ENCODE measurements at places on chromosomes 2 and 18.

DNA sequence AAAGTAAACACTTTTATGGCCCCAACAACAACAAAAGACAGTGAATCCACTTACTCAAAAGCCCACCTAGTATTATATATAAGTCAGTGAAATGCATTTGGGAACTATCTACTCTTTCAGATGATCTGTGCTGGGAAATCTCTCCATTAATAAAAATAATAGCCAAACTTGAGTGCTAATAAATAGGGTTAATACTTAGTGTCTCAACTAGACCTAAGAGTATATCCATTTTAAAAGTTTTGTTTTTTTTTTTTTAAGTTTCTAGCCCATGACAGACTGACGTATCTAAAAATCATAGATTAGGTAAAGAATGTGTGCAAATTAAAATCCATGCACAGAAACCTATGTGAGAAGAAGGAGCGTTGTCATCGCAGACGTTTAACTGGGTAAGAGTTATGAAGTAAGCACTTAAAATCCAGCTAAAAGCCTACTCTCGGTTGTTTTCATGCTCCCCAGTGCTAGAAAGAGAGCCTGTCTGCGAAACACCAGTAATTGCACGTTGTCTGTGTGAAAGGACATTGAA is 83.4 kb upstream of the PELI1 start:
- DNase-seq: no peak

GRCh38 chr18:25169701-25170100 is 182.3 kb downstream of the ZNF521 start:
- no peak for DNase-seq

- no peak for DNase-seq
These were observed 581.0 kb downstream of the ARHGAP15 start for GRCh38 chr2:143710196-143710595.

DNA sequence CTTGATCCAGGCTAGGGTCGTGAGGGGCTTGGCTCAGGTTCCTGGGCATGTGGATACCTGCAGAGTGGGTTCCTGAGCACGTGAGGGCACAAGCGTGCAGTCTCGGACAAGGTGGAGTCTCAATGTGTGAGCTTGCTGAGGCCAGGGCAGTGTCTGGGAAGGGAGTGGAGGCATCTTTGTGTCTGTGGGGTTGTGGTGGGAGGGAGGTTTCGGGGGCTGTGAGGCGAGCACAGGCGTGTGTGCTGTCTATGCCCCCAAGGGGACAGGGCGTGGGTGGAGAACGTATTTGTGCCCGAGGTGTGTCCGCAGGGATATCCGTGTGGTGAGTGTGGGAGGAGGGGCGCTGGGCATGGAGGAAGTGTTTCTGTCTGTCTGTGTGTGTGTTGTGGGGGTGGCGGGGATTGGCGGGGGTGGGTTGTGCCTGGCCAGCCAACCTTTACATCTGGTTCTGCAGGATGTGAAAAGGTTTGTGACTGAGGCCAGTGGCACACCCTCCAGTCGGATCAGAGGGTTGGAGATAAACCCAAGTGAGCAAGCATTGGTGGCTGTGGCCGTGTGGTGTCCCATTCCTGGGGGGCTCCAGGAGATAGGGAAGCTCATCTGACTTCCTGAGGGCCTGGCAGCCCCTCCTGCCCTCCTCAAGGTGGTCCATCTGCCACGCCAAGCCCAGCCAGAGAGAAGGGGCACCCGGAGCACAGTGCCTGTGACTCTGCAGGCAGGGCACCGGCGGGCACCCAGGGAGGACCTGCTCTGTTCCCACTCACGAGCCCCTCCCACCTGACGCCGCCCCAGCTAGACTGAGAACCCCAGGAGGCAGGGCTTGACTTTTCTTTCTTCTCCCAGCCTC is 57.1 kb downstream of the ZFP36L2 start:
- DNase-seq: no peak

DNA sequence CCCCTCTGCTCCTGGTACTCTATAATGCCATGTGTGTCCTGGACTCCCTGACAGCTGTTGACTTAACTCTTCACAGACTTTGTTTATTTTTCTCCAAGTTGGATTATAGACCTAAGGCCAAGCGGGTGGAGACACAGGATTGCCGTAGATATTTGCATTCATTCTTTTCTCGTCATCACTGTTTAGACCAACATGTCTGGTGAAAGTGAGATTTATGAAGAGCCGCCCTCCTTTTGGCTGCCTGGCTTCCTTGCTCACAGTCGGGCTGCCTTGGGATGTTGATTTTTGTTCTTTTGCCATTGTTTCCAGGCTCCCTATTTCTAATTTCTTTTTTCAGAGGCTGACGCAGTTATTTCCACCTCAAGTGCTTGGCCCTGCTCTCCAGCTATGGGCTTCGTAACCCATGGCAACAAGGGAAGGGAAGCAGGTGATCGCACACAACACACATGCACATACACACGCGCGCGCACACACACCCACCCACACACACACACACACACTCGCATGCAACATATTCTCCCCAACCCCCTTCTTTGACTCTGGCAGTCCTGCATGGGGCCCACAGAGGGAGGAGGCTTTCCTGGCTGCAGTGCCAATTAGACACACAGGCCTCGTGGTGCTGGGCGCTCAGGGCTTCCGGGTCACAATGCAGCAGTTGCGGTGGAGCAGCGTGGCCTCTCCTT is 296.5 kb downstream of the MTX2 start:
- peak; percentile 85 for DNase-seq

DNA sequence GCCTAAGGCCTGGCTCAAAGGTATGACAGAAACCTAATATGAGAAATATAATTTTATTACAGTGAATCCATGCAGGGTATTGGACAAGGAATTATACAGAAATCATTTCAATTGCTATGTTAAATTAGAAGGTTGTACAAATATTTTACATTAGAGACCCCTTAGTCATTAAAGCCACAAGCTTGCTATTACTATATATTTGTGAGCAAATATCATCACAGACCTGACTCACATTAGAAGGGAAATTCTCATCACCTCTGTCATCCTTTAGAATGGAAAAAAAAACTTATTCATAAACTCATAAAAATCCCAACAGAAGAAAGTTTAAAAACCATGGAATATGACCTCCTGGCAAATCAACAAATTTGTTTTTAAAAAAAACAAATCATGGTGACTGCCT is 277.9 kb downstream of the DCC start:
- no peak for DNase-seq

DNA sequence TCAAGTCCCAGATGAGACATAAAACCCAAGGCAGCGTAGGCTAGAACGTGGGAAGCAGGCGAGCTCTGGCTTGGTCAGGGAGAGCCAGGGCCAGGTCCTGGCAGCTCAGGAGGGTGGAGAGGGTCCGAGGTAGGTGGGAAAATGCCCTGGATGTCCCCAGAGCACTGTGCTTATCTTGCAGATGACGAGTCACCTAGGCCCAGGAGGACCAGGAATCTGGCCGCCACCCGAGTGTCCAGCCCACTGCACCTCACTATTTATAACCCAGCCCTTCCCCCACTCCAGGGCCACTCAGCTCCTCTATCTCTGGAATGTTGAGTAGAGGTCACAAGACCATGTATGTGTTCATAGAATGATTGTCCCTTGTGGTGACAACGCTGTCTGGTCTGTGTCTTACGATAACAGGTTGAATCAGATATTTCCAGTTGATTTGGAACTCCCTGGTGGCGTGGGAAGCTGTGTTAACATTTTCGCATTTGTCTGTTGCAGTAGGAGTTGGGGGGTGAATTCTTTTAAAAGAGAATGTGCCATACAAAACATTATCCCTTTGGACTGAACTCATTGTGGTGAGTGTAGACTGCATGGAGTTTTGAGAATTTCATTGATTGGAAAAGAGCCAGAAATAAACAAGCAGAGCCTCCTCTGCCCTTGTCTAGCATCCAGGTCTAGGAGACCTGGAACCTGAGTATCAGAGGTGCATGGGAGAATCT is 47.5 kb downstream of the EMILIN2 start:
- no peak for DNase-seq

DNA sequence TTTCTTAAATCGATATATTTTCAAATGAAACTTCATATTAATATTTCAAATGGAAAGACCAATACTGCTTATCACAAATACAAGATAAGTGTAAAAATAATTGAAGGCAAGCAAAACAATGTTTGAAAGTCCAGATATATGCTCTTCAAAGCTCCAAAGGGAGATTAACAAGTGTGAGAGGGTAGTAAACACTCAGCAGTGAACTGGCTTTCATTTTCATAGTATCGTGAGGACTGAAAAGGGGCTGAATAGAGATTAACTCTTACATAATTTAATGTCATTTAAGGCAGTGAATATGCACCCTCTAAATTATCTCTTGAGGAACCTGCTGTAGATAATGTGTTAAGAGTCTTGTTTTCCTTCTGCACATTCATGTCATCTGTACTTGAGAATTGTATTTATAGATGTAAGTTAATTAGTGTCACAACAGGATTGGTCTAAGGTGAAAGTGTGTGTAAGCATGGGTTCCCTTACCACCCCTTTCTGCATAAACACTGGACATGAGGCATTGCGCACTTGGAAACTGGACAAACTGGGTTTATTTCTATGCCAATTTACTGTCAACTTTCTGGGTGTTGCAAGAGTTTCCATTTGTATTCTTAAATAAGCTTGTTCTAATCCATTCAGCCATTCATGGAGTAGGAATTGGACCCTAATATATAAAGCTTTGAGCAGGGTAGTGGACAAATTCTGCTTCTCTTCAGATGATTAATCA is 76.7 kb upstream of the SESTD1 start:
- no peak for DNase-seq

GRCh38 chr2:230429513-230429912 is 13.5 kb downstream of the SP100 start:
- DNase-seq: no peak

- no peak for DNase-seq
These were observed 952 bp downstream of the ELMOD3 start for GRCh38 chr2:85355521-85355920.

DNA sequence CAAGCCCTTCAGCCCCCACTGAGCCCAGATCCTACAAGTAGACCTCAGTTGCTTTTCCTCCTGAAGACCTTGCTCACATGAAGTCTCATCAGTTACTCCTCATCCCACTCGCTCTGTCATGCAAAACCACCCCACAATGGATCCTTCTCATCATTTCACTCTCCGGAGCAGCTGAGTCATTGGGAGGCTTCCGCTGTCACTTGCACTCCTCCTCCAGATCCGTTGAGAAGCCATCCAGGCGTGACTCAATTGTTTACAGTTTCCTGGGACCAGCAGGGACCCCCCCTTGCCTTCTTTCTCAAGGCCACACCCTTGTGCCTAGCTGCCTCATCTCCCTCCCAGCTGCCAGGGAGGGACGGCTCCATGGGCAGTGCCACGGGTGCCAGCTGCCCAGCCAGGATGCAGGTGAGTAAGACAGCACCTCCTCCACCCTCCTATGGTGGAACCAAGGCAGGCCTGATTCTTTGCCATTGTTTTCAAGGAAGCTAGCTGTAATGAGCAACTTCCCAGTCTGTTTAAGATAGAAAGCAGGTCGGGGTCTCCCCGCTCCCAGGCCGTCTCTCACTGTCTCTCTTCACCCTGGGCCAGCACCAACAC is 16.3 kb downstream of the GPR55 start:
- DNase-seq: no peak

DNA sequence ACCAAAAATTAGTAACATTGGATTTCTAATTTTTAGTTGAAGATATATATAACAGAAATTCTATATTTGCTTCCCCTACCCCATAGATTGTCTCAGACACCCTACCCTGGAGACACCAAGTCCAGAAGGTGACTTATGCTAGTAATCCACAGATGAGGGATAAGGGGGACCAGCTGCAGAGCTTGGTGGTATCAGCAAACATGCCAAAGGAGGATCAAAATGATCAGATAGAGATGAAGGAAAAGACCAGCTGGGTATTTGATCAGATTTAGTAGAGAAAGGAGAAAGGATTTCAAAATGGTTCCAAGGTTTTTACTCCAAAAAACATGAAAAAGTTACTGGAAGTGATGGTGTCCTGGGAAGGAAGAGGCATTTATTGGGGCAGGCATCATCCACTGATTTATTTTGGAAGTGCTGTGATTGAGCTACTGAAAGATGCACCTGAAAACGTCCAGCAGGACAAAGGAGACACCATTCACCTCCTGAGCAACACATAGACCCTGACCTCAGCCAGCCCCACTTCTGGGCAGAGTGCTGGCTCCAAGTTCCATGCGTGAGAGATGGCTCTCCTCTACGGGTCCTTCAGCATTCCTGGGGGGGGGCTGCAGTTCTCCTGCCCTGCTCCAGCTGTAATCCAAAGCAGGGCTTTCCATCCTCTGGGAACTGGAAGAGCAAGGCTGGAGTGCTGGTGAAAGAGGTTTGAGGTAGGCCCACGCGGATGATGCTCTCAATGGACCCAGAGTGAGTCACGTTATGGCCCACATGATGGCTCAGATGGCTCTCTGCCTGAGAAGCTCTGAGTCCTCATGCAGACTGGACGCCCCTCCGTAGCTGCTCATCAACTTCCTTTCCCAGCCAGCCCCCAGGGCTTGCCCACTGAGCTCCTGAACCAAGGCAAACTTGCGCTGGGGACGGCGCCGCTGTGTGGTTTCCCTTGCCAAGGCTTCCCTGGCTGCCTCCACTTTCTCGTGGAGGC is 3.7 kb upstream of the LRRFIP1 start:
- no peak for DNase-seq

DNA sequence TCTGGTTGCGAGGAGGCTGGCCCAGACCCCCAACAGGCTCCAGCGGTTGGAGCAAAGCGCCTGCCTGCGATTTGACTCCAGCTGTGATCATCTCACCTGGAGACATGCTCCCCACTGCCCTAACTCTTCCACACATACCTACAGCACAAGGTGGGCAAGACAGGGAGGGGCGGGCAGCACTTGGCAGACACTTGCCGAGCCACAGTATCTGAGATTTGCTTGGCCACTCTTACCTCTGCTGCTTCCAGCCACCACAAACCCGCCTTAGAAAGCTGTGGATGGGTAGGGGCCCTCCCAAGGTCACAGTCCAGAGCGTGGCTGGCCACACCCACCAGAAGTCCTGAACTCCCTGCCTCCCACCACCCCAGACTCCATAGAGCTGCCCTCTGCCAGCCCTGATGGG is 8.2 kb downstream of the CYP26B1 start:
- no peak for DNase-seq

DNA sequence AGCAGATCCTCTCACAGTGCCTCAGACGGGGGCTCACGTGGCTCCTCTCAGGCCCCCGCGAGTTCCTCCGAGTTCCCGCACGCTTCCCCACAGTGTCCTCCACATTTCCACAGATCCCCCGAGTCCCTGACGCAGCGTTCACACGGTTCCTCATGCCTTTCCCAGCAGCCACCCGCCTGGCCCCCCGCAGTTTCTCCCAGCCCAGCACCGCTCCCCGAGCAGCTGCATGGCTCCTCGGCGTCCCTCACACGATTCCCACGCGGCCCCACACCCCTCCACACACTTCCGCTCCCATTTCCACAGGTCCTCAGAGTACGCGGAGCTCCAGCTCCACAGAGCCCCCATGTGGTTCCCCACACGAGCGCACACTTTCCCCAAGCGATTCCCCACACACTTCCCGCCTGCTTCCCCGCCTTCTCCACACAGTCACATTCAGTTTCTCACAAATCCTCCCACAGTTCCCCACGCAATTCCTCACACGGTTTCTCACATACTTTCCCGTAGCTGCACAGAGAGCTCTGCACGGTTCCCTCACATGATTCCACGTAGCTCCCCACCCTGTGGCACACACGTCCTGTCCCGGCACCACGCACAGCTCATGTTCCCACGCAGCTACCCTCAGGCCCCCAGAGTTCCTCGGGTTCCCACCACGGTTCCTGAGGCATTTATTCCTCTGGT is 39.9 kb downstream of the KIF1A start:
- peak; percentile 34 for DNase-seq
